ACHN (cell line): ENCODE measurements at places on chromosomes 4 and X.

GRCh38 chr4:108796173-108796572 is 33.3 kb upstream of the ETNPPL start:
- no peak for DNase-seq

- peak; percentile 79 for DNase-seq
These were observed at the start of gene GRPR for GRCh38 chrX:16123222-16123786. Gene GRPR, plus strand, starts transcription at chrX:16123565. Its CDS starts 389 bp downstream, at chrX:16123954.

GRCh38 chr4:162497564-162498167 is 333.9 kb upstream of the FSTL5 start:
- DNase-seq: peak; percentile 44

DNA sequence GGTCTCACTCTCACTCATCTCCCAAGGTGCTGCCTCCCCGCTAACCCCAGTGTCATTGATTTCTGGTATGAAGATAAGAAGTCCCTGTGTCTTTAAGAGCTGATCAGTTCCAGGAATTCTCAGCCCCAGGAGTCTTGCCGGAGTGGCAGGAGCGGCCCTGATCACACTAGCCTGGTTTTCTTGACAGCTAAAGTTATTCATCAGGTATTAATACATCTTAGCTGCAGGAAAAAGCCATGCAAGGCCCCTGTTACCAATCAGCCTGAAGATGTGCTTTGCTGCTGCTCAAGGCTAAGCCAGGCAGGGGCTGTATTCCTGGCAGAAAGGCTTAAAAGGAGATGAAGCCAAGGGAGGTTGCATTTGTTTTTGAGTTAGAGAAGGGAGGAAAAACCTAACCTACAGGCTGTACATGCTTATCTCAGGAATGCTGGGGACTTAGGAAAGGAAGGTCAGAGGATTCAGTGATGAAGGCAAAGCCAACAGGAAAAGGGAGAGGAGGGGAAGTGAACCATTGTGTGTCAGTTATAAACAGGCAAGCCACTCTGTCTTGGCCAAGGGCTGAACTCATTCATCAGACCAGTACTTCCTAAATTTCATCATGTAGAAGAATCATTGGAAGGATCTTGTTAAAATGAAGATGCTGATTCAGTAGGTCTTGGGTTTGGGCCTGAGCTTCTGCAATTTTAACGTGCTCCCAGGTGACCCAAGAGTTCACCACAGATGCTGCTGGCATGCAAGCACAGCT is 8.6 kb downstream of the SRPX start:
- DNase-seq: no peak

GRCh38 chrX:70669120-70669519 is 224.5 kb downstream of the DLG3 start:
- no peak for DNase-seq

GRCh38 chr4:87848622-87849351 is 16.0 kb downstream of the MEPE start:
- peak; percentile 59 for DNase-seq

DNA sequence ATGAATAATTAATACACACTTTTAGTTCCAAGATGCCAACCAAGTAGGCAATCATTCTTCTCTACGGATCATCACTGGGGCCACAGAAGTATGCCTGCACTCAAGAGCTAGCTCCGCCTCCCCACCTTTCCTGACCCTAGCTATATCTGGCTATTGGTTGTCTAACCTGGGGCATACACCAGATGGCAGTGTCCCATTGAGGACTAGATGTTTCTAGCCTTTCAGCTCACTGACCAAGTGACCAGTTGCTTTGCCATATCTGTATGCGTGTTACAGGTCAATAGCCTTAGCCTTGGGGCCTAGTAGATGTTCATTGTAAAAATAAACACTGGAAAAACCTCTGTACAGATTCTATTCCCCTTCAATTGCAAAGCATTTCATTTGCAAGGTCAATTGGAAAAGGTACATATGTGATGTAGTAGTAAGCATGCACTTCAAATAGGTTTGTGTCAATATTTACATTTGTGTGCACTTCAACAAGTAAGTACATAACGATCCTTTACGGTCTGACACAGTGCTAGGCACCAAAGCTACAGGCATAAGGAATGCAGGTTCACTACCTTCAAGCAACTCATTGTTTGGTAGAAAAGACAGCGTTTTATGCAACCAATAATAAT is 521.7 kb downstream of the PPARGC1A start:
- DNase-seq: peak; percentile 60

- DNase-seq: peak; percentile 18
These were observed 38.8 kb upstream of the IGFBP7 start for GRCh38 chr4:57148831-57149505.

GRCh38 chr4:168587411-168588125 is 90.7 kb downstream of the PALLD start:
- peak; percentile 61 for DNase-seq

GRCh38 chr4:10554694-10555093 is 97.5 kb upstream of the ZNF518B start:
- peak; percentile 48 for DNase-seq

DNA sequence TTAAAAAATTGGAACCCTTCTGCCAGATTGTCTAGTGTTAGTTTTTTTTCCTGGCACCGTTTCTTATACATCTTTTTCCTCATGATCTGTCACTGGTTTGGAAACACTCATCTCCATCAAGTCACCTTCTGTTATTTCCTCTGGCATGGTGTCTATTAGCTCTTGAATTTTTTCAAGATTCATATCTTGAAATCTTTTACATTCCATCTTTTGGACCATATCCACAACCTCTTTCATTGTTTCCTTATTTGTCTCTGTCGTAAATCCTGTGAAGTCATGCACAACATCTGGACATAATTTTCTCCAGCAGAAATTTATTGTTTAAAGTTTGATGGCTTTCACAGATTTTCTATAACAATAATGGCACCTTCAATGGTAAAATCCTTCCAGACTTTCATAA is 10.2 kb upstream of the TMEM185A start:
- DNase-seq: no peak

DNA sequence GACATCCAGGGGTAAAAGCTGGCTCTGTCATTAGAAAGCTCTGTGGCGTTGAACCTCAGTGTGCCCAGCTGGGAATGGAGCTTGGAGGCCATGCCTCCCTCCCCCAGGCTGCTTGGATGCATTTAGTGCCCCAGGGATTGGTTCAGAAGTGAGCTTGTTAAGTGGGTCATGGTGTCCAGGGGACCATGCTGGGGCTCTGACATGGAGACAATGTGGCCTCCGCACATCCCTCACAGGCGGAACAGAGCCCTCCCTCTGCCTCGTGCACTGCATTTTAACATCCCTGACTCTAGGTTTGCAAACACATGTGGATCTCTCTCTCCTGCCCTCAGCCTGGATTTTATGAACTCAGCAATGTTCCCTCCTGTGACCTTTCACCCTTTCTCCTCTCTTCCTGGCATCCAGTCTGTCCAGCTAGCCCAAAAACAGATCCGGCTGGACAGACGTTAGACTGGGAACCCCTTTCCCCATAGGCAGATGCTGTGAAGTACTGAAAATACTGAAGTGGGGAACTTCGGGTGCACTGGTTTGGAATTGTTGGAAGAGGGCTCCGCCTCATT is 81.5 kb downstream of the SORCS2 start:
- no peak for DNase-seq

GRCh38 chr4:53716011-53716410 is 124.7 kb upstream of the LNX1 start:
- no peak for DNase-seq

DNA sequence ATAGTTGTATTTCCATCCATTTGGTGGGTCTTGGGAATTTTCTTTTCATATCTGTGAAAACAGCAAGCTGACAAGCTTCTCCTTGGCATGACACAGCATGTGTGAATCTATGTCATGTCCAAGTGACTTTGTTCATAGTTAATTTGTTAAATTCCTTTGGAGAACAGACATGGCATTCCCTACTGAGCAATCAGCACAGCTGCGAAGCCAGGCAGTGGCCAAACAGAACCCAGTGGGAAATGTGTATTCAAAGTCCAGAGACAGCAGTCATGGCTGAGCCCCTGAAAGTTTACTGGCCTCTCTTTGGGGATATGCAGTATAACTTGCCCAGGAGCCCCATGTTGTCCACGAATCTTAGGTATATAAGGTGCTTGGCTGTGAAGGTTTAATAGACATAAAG is 474.7 kb downstream of the NKX6-1 start:
- DNase-seq: no peak

DNA sequence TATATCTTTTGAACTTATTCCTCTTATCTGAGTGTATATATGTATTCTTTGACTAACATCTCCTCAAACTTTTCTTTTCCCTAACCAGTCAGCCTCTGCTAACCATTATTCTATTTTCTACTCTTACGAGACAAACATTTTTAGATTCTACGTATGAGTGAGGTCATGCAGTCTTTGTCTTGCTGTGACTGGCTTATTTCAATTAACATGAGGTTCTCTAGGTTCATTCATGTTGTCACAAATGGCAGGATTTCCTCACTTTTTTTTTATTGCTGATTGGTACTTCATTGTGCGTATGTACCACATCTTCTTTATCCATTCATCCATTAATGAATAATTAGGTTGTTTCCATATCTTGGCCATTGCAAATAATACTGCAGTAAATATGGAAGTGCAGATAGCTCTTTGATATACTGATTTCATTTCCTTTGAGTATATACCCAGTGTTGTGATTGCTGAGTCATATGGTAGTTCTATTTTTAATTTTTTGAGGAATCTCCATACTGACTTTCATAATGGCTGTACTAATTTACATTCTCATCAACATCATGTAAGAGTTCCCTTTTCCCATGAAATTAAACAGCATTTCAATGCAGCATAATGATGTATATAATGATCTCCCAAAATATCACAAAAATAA is 80.1 kb downstream of the HS3ST1 start:
- DNase-seq: no peak

- no peak for DNase-seq
These were observed 259.6 kb downstream of the UNC5C start for GRCh38 chr4:95289028-95289634.

GRCh38 chrX:71632923-71633657 is 14.8 kb upstream of the CXCR3 start:
- DNase-seq: no peak

- no peak for DNase-seq
These were observed 19.5 kb downstream of the PRKG2 start for GRCh38 chr4:81195475-81195874.

- peak; percentile 64 for DNase-seq
These were observed 404.6 kb downstream of the PRDM5 start for GRCh38 chr4:120517966-120518365.

DNA sequence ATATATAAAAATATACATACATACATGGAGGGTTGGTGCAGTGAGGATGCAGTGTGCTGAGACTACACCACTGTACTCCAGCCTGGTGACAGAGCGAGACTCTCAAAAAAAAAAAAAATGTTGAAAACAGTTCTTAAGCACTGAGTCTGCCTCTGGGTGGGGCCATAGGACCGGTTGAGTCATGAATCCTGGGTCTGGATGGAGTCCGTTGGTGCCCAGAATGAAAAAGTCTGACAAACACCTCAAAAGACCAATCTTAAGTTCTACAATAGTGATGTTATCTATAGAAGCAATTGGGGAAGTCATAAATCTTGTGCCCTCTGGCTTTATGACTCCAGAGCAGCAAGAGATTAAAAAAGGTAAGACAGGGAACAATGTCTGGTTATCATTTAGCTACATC is 70.4 kb downstream of the FGFBP1 start:
- peak; percentile 8 for DNase-seq

GRCh38 chr4:236028-236427 is 69.2 kb downstream of the ZNF732 start:
- DNase-seq: no peak

DNA sequence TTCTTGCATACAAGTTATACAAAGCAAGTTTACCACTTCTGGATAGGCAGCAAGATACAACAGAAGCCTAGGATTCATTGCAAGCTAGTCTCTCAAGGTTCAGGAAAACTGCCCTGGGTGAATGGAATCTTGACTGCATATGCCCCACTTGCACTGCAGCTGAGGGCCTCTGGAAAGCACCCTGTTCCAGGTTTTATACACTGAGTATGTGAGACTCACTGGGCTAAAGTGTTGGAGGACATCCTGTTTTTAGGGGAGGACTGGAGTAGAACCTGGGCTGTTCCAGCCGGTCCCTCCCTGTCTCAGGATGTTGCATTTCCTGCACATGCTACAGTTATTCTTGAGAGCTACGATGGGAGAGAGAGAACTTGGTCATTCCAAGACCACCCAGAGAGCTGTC is 168.5 kb upstream of the NUDT6 start:
- no peak for DNase-seq

- no peak for DNase-seq
These were observed 172.8 kb downstream of the SMIM20 start for GRCh38 chr4:26086621-26087441.

GRCh38 chrX:98627645-98628044 is 1743.9 kb downstream of the RPA4 start:
- DNase-seq: no peak

GRCh38 chr4:114180481-114180880 is 201.0 kb upstream of the ARSJ start:
- peak; percentile 64 for DNase-seq

GRCh38 chr4:102454981-102455685 is 46.0 kb upstream of the NFKB1 start:
- no peak for DNase-seq

- no peak for DNase-seq
These were observed 37.5 kb upstream of the MAP3K15 start for GRCh38 chrX:19552793-19553192.

- DNase-seq: no peak
These were observed 6.1 kb downstream of the SLAIN2 start for GRCh38 chr4:48347282-48347921.

- no peak for DNase-seq
These were observed 97.2 kb downstream of the BLTP1 start for GRCh38 chr4:122249357-122249756.

GRCh38 chrX:105282077-105282476 is 61.6 kb upstream of the TEX13A start:
- DNase-seq: no peak

- DNase-seq: no peak
These were observed 139.2 kb downstream of the PCDH18 start for GRCh38 chr4:137393044-137393443.

- no peak for DNase-seq
These were observed 22.4 kb downstream of the PRRG1 start for GRCh38 chrX:37371578-37371991.

DNA sequence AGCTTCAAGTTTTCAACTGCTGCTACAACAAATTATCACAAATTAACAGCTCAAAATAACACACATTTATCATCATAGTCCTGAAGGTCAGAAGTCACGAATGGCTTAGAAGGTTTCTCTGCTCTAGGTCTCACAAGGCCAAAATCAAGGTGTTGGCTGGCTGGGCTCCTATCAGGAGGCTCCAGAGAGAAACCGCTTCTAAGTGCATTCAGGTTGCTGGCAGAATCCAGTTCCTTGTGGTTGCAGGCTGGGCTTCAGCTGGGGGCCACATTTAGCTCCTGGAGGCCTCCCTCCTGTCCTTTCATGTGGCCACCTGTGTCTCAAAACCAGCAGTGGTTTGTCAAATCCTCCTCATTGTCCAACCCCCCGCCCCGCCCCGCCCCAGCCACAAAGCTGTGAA is 15.4 kb downstream of the MRFAP1 start:
- no peak for DNase-seq
